ENCODE measurements at places on chromosomes 3 and 15.

DNA sequence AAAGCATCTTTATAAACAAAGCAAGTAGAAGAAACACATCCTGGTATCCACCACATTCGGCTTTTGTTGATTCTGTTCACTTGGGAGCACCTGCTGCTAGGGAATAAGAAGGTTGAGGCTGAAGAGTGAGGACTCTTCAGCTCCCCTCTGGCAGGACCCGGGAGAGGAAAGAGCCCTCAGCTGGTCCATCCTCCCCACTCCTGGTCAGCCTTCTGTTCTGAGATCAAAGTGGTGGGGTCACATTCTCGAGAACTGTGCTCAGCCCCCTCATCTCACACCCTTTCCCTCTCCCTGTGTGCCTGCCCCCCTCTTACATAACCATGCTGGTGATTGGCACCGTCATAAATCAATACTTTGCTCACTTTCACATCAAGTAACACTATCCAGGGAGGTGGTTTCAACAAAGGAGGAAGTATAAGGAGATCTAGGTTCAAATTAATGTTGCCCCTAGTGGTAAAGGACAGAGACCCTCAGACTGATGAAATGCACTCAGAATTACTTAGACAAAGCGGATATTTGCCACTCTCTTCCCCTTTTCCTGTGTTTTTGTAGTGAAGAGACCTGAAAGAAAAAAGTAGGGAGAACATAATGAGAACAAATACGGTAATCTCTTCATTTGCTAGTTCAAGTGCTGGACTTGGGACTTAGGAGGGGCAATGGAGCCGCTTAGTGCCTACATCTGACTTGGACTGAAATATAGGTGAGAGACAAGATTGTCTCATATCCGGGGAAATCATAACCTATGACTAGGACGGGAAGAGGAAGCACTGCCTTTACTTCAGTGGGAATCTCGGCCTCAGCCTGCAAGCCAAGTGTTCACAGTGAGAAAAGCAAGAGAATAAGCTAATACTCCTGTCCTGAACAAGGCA is at the start of gene NR1I2:
Gene NR1I2, plus strand, starts transcription at position 772 of the 869 bp plus-strand sequence.
- no peak for DNase-seq

DNA sequence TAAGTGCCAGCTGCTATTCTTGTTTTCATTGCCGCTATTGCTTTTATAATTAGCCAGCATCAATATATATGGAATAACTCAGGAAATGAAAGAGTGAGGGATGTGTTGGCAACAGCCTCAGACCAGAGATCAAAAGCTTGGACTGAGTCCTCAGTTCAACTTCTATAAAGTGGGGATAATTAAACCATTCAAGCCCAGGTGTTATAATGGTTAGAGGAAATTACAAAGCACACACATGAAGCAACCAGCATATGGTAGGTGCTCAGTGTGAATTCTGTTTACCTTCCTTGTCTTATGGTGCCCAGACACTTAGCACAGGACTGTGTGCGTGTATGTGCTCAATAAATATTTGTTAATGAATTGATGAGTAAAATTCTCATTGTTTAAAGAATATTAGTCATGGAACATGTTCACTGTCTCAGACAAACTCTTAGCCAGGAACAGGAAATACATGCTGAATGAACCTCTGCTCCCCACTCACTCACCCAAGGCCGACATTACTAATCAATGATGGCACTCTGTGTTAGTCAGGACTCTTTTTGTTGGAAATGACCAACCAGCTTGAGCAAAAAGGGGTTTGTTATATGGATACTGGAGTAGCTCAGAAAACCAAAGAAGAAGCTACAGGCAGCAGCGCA is 16.7 kb upstream of the CCDC174 start:
- no peak for DNase-seq

GRCh38 chr15:59689626-59690236 is 611 bp upstream of the BNIP2 start:
- DNase-seq: no peak

DNA sequence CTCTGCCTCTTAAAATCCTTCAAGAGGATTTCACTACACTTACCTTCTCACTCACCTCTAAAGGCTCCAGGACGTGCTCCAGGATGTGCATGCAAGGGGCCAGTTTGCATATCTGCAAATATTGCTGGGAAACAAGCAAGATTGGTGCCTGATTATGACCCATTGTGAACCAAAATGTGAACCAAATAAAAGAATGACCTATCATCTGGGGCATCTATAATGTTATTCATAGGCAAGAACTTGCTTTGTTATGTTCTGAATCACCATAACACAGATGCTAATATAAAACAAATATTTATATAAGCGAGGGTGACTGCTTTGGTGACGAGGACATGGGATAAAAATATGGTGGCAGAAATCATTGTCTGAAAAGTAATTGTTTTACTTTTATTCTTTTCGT is 5.5 kb downstream of the IL12A start:
- no peak for DNase-seq

DNA sequence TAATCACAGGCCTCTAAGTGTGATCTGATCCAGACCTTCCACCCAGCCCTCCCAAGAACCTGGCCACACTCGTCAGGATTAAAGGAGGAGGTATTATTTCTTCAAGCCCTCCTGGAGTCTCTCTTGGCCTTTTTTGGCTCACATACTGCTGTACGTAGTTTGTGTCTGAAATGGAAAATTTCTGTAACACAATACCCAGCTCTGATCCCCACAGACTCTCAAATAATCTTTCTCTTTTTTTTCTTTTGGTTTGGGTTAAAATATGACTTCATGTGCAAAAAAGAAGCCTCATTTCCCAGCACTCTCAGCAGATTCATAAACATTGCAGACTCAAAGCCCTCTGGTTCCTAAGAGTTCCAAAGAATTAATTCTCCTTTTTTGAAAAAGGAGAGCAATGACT is 96.5 kb upstream of the PHLDB2 start:
- DNase-seq: no peak

- no peak for DNase-seq
Measured at GRCh38 chr3:112770032-112770626, 76.5 kb downstream of the CD200R1L start.

GRCh38 chr3:162041622-162042021 is 545.0 kb downstream of the OTOL1 start:
- no peak for DNase-seq

DNA sequence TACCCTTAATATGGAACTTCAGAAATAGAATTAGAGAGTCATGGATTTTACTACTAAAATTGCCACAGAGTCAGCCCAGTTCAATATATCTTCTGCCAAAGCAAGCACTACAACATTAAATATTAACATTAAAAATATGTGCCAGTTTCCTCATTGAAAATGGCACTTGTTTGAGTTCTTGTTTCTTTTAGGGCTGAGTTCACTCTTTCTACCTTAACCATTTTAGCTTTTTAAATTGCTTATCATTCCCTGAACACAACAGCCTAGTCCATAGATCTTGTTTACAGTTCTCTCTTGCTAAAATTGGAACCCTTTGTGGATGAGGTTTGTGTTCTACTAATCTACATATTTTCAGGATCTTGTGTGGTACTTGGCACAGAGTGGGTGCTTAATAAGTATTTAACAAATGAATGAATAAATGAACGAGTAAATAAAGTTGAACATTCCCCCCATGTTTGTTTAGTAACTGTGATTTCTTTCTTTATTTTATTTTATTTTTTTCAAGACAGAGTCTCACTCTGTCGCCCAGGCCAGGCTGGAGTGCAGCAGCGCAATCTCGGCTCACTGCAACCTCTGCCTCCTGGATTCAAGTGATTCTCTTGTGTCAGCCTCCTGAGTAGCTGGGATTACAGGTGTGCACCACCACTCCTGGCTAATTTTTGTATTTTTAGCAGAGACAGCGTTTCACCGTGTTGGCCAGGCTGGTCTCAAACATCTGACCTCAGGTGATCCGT is 46.0 kb upstream of the SLC7A14 start:
- DNase-seq: no peak

DNA sequence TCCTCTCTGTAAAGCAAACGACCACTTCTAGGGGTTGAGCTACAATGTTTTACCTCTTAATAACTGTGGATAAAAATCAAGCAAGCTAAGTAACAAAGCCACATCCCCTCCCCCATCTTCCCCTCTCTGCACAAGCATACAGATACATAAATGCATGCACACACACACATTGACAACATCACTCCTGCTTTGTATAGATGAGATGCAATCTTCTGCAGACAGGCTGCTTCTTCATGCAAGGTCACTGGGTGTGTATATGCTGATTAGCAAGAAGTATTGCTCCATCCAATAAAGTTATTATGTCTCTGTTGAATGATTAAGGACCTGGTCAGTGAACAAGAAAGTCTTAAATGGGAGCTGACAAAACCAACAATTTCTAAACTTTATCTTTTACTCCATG is 8.8 kb upstream of the ATP11B start:
- DNase-seq: no peak

DNA sequence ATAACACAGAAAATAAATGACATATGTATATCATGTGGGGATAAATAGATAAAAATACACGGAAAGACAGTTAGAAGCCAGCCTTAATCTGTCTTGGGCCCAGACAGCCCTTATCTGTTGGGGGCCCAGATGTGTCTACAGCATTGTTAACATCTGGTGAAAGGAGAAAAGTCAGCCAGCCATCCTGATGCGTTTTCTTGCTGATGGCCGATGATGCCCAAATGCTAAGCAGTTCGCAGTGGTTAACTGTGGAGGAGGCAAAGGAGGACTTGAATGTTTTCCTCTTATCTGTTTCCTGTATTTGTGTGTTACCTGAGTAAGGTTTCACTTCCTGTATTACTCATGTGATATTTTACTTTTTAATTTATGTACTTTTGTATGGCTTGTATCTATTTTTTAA is 46.2 kb downstream of the NOX5 start:
- no peak for DNase-seq

DNA sequence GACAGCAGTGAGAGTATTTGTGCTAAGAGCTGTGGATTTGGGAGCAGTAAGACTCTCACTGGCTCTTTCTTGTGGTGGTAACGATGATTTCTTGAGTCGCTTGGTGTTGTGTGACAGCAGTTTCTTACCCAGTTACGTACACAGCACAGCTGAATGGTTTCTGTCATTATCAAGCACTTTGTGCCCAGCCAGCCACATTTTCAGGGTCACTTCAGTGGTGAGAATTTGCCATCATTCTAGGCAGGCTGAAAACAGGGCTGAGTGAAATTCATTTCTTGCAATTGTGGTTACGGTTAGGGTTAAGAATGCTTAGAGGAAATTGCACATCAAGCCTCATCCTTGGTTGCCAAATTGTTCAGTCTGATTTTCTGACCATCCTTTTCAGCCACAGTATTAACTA is 130.1 kb downstream of the RYR3 start:
- no peak for DNase-seq

GRCh38 chr3:175270866-175271265 is 411.7 kb downstream of the NAALADL2 start:
- DNase-seq: no peak

- no peak for DNase-seq
Measured at GRCh38 chr3:147864754-147865354, 455.7 kb downstream of the ZIC1 start.

- no peak for DNase-seq
Measured at GRCh38 chr3:196985298-196985697, 16.7 kb upstream of the PIGZ start.

DNA sequence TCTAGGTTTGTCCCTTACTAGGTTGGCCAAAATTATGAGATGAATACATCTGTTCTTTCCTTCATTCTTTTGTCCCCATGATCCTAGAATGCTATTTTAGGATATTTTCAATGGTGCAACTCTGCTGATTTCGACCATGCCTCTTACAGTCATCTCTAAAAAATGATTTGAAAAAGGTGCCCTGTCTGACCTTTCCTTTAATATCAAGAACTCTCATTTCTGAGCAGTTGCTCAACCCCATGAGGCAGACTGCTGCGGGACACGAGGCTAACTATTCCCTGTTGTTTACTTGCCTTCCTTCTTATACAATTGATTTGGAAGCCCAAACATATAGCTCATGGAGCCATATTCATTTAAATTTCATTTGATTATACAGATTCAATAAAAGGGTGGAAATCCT is 14.6 kb downstream of the PLSCR2 start:
- no peak for DNase-seq

DNA sequence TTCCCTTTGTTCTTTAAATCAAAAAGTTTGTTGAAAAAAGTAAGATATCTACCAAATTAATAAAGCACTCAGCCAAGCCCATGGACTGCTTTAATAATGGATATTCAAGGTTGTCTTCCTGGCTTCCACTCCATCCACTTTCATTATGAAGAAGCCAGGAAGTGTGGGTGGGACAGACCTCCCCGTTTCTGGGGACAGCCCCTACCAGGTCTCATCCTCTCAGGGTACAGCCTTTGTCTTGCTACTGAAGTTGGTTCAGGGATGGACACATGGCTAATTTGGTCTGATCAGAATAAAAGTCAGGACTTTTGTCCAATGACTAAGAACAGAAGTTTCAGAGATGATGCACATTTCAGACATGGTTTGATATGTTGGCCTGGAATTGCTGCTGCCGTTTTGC is 32.6 kb downstream of the CCNB2 start:
- no peak for DNase-seq

GRCh38 chr15:65310431-65311137 is 6.1 kb downstream of the RNU5B-1 start:
- DNase-seq: no peak

DNA sequence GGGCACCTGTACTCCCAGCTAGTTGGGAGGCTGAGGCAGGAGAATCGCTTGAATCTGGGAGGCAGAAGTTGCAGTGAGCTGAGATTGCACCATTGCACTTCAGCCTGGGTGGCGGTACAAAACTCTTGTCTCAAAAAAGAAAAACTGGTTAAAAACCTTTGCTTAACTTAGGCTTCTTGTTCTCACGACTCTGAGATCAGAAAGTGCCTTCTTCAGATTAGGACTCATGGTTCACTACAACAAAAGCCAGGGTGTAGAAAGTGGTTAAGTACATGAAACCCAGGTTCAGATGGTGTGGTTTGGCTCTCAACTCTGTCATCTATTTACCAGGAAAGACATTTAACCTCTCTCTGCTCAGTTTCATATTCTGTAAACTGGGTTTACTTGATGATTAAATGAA is 168.4 kb downstream of the TUSC7 start:
- no peak for DNase-seq

DNA sequence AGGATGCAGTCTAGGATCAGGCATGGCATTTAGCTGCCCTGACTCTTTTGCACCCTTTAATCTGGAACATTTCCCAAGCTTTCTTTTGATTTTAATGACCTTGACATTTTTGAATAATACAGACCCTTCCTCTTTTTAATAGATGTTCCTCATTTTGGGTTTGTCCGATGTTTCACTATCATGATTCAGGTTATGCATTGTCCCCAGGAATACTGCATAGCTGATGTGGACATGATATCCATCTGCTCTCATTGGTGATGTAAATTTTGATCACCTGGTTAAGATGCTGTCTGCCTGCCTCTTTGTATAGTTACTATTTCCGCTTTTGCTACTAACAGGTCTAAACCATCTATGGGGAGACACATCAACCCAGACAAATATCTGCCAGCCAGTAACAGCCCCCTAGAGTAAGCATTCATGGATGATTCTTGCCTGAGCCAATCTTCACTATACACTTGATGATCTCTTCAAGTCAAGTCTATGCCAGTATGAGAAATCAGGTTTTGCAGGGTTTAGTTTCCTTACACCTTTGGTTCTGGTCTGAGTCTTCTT is 50.6 kb upstream of the ULK4 start:
- no peak for DNase-seq

- no peak for DNase-seq
Measured at GRCh38 chr3:159480046-159480445, 508.6 kb upstream of the IL12A start.

- DNase-seq: peak; percentile 55
Measured at GRCh38 chr3:184540777-184541681, 20.6 kb upstream of the EPHB3 start.
